Nephron progenitor cell (in vitro differentiated cells): ENCODE measurements at places on chromosomes 2 and 18.

DNA sequence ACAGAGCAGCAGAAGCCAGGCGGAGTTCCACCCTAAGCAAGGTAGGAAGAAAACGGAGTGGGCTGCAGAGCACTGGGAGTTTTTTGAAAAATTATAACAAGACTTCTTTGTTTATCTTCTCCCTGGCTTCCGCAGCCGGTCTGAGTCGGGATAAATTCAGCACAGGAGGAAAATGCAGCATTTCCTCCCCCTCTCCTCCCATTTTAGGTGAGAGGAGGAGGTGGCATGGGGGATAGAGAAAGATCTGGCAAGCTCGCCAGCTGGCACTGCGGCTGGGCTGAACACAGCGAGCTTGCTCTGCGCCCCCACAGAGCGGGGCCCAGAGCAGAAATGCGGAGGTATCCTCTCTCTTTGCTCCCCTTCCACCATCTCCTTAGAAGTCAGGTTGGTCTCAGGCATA lies 17.7 kb upstream of the CHRNA1 start:
- no peak for DNase-seq

- no peak for DNase-seq
Observed at GRCh38 chr18:59718108-59718463, 20.9 kb upstream of the CCBE1 start.

GRCh38 chr2:12675352-12675795 lies 41.4 kb upstream of the TRIB2 start:
- DNase-seq, result no peak

- DNase-seq, result peak; percentile 20
Observed at GRCh38 chr2:236875906-236876505, 209.7 kb upstream of the COPS8 start.

GRCh38 chr2:191218292-191218898 lies 26.8 kb upstream of the MYO1B start:
- DNase-seq, result peak; percentile 68

DNA sequence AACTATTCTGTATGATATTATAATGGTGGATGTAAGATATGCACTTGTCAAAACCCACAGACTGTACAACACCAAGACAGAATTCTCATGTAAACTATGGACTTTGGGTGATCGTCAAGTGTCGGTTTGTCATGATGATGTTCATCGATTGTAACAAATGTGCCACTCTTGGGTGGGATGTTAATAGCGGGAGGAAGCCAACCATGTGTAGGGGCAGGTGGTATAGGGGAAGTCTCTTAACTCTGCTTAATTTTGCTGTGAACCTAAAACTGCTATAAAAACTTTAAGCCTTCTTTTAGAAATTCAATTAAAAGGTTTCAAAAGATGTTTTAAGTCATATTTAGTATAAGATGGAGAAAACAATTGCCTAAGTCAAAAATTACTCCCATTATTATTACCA lies 139.0 kb downstream of the ANKRD44 start:
- no peak for DNase-seq

DNA sequence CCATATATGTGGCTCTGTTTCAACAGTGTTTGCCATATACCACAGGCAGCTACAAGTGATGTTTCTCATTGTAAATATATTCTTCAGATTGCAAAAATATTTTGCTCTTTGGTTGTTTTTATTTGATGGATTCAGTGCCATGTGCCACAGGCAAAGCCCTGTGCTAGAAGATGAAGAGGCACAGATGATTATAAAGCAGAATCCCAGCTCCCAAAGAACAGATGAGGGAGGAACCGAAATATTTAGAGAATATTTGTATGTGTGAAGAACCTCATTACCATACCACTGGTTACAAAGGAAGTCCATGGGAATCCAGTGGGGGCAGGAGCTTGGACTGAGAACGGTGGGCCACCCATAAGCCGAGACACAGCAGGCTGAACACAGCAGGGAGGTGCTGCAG lies 143.8 kb upstream of the NDUFV2 start:
- no peak for DNase-seq

GRCh38 chr2:106899786-106900530 lies 14.0 kb upstream of the ST6GAL2 start:
- no peak for DNase-seq

DNA sequence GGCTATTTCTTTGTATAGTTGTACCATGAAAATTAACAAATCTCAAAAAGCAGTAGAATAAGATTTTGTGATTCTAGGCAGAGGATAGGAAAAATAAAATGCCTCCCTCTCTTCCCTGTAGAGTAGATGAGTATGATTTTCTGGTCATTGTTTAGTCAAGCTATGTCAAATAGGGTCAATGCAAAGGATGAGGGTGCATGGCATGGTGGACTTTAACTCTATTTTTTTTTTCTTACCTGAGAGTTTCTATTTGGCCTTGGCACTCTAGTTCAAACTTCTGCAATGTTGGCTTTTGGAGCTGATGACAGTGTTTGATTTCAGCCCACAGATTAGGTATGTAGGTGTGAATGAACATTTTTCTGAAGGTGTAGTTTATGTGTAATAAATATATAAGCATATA lies 224.5 kb downstream of the TRIB2 start:
- no peak for DNase-seq

DNA sequence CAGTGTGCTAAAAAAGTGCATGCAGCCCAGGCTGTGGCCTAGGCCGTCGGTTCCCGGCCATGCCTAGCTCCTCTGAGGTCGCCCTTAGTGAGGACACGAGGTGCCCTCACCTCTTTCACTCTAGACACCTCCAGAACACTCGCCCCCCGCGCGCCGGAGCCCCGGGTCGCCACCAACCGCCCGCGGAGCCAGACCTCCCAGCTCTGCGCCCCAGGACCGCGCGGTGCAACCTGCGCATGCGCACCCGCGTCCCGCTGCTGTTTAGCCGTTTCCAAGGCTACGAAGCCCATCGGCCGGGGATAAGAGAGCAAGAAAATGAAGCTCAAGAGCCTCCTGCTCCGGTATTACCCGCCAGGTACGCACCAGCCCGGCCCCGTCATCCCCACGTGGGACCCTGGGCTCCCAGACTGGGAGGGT lies at the start of gene DAW1:
DAW1 (plus strand) TSS at position 257 of the 417 bp plus-strand sequence; CDS start at position 316, 59 bp downstream.
- DNase-seq, result peak; percentile 86

DNA sequence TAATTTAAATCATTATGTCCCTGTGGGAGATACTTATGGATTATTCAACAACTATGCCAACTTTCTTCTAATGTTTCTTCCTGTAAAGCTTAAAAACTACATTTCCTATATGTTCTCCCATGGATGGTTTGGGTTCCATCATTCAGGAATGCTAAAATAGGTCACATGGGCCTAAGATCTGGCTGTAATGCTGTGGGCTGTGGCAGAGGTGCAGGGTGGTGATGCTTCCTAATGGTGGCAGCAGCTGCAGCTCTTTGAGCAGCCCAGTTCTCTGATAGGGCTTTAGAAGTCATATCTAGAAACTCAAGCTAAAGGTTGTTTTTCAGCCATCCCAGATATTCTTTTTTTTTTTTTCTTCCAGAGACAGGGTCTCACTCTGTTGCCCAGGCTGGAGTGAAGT lies 266.1 kb downstream of the ZNF385B start:
- no peak for DNase-seq

GRCh38 chr2:128640166-128640844 lies 321.6 kb upstream of the HS6ST1 start:
- no peak for DNase-seq

GRCh38 chr18:63143330-63143771 lies 176.2 kb downstream of the BCL2 start:
- DNase-seq, result no peak

GRCh38 chr2:172412984-172413492 lies 14.3 kb upstream of the ITGA6 start:
- DNase-seq, result no peak
